ENCODE measurements at places on chromosomes 12 and 14.
A peak's percentile ranks its signal among the peaks of the same experiment; 100 is the strongest.

DNA sequence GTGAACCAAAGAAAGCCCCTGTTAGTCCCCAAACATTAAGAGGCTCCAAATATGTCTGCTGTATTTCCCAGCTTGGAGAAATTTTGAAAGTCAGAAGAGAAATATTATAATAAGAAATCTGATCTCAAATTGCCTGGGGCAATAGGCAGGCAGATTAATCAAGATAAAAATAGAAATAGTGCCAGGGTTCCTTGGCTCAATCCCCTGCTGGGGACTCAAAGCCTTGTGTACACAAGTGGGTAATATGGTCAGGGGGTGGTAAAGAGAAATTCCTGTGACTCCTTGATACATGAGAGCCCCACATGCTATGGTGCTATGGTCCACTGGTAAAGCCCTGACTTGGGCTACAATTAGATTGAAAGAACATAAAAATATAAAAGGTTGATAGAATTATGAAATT lies 41.3 kb upstream of the ARID2 start:
- no peak for DNase-seq

DNA sequence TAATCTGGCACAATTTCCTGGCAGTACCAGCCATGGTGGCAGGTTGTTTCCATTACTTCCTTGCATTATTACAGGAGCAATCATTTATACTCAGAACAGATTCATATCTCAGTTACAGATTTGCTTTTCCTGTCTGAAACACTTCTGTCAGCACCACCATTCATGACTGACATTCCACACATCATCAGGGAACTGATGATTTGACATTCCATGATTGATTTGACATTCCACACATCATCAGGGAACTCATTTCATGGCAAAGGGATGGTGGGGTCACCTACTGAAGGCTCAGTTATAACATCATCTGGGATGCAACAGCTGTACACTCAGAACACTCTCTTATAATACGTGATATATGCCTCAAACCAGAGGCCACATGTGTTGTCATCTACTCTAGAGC lies 30.9 kb upstream of the RERGL start:
- no peak for DNase-seq

DNA sequence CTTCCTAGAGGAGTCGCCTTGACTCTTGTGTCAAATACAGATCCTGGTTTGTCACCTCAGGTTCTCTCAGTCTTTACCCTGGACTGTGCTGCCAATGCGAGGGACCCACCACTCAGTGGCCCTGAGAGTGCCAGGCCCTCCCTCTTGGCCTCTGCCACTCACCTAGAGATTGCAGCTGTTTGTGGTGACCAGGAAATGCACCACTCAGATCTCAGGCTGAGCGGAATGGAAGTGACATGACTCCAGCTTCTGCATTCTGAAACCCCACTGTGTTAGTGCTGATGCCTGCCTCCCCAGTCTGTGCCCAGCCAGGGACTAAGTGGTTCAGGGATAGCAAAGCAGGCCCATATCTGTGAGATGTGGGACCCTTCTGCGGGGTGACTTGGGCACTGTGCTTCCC lies 27.8 kb upstream of the NEDD1 start:
- DNase-seq: no peak

DNA sequence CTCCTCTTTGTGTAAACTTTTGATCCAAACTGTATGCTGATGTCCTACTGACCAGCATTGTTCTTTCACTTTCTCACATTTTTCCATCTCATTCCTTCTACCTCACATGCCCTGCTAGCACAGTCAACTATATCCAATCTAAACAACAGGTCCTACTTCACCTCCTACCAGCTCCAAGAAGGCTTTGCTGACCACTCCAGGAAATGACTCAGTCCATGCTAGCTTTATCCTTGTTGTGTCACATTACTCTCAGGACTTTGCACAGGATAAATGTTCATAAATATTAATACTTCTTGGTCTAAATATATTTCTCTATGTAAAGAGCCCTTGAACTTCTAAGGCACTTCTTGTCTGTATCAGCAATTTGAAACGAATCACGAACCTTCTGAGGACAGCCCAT lies 64.9 kb upstream of the PCED1B start:
- DNase-seq: no peak

GRCh38 chr14:75430116-75430515 lies 2.3 kb downstream of the JDP2 start:
- no peak for DNase-seq

- no peak for DNase-seq
Measured at GRCh38 chr14:73125169-73125588, 11.1 kb upstream of the PSEN1 start.

DNA sequence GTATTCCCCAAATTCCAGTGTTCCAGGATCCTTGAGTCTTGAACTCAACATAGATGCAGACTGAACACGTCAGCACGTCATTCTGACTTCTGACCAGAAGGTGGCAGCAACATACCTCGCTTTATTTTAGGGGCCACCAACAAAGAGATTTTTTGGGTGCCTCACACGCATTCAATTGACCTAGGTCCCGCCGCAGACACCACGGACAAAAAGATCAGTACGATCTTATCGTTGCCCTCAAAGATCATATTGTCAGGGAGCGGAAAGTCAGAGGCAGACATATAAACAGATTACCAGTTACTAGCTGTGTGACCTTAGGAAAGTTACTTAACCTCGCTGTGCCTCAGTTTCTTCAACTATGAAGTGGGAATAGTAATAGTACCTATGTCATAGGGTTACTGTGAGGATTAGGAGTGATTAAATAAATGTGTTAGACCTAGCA lies 6.5 kb upstream of the PRPH start:
- peak; percentile 73 for DNase-seq

DNA sequence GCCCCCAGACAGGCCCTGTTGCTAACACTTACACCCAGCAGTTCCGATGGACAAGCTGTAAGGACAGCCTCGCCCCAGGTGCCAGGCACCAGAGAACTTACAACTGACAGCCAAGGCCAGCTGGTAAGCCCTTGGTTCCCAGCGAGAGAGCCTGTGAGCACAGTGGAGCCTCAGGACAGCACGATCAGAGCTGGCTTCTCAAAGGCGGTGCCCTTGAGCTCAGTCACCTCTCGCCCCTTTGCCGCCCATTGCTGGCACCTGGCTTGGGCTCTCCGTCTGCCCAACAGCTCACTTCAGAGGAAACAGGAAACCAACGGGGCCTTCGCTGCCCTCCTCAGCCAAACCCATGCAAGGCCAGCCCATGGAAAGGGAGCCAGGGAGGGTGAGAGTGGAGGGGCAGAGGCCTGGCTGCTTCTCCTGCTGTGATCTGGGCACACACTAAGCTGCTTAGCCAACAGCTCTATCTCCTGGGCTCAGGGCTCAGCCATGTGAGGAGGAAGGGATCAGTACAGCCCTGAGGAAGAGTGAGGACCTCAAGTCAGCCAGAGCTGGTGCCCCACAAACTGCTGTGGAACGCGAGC lies 98.5 kb downstream of the SINHCAF start:
- DNase-seq: no peak

- DNase-seq: no peak
Measured at GRCh38 chr14:91606851-91607250, 96.7 kb upstream of the PPP4R3A start.

DNA sequence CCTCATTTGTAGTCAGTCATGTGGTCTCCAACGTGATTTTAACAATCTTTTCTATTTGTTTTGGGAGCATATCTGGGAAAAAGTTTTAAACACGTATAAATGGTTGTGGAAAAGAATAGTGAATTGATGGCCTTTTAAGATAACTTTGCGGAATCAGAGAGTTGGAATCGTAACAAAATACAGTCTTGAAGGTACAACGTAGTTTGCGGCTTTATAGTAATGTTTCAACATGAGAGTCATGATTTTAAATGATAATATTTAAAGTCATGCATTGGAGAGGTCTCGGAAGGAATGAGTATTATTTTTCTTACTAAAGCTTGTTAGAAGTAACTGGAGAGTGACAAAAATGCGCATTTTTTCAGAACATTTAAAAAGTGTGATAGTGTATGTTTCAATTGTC lies 1.6 kb downstream of the AEBP2 start:
- DNase-seq: no peak

DNA sequence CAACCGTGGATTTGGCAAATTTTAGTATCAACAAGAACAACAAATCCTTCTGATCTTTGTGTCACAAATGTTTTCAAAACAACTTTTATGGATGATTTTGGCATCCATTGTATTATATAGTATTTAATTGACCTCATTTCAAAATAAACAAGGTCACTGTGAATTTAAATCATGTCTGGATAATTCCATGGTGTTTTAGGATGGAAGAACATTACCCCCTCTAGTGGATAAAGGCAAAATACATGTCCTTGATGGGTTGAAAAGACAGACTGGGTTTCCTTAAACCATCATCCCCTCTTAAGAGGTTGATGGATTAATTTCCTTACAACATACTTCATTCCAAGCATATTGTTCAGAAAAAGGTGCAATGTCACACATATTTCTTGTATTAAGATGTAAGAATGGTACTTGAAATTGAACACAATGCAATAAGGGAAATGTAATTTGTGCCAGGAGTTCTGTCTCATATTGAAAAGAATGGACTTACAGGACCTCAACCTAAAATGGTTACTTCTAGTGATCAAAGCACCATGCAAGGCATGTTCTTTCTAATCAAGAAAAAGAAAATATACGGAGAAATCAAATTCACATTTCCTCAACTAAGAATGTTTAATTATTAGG lies 352.0 kb downstream of the BCAT1 start:
- no peak for DNase-seq

GRCh38 chr12:74328623-74329022 lies 209.0 kb upstream of the ATXN7L3B start:
- DNase-seq: no peak

GRCh38 chr12:80553316-80553715 lies 109.3 kb downstream of the PTPRQ start:
- no peak for DNase-seq

DNA sequence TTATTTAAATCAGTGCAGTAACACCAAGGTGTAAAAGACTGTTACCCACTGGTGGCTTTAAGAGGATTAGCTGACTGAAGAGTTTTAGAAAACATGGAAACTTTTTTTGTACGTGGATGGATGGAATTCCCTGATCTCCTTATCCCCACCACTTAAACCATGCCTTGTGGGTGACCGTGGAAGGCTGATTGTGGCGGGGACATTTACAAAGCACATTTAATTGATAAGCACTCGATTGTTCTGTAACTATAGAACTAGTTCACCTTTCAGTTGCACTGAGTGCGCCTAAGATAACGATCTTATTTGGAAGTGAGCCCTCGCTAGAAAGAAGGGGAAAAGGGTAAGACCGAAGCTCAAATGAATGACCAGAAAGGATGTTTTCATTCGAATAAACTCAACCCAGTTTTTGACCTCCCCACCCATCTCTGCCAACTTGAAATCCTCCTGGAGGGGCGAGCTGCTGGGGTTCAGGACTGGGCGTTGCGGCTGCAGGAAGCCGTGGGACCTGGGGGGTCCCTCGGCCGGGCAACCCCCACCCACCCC lies 688 bp upstream of the RASSF3 start:
- no peak for DNase-seq

DNA sequence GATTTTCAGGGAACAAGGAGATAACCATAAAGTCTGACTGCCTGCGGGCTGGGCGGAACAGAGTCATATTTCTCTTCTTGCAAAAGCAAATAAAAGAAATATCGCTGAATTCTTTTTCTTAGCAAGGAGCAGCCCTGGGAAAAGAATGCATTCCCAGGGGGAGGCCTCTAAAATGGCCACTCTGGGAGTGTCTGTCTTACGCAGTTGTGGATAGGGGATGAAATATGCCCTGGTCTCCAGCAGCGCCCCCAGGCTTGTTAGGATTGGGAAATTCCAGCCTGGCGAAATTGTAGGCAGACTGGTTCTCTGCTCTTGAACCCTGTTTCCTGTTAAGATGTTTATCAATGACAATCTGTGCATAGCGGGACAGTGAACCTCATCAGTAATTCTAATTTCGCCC lies 40.5 kb downstream of the PCNX1 start:
- no peak for DNase-seq

All from memory B cell (primary cell).